Mesenteric fat pad (tissue), 1 donor: ENCODE measurements at places on chromosomes 2 and 18.

DNA sequence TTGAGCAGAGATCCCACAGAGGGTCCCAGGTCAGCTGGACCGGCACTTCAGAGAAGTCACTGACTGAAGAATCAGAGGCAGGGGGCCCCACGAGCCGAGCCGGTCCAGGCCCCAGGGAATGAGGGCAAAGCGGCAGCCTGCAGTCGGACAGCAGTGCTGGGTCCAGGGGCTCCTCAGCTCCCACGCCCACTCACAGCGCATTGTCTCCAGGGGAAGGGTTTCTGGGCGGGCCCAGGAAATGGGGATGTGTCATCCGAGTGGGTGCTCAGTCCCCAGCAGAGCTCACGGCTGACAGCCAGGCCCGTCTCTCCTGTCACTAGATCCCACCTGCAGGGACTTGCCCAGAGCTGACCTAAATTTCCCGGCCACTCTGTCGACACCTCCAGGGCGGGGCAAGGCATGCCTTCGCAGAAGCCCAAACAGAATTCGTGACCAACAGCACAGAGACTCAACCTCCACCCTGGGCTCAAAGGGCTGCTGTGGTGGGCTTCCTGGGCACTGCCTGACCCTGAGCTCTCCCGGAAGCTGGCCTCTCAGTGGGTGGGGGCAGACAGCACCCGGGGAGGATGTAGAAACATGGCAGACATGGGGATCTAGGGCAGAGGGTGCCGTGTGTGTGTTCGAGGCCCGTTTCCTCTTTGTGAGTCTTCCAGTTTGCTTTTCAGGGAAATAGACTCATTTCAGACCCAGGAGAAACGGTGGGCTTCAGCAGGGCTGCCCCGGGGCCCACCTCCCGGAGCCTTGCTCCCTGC is 42.1 kb upstream of the TAF1B start:
- DNase-seq = no peak

GRCh38 chr2:14123436-14124103 is 508.9 kb upstream of the LRATD1 start:
- DNase-seq = no peak

GRCh38 chr2:139825726-139826125 is 1045.5 kb upstream of the NXPH2 start:
- no peak for DNase-seq

- DNase-seq = no peak
Observed at GRCh38 chr2:129318581-129319421, 660.7 kb upstream of the RAB6C start.

DNA sequence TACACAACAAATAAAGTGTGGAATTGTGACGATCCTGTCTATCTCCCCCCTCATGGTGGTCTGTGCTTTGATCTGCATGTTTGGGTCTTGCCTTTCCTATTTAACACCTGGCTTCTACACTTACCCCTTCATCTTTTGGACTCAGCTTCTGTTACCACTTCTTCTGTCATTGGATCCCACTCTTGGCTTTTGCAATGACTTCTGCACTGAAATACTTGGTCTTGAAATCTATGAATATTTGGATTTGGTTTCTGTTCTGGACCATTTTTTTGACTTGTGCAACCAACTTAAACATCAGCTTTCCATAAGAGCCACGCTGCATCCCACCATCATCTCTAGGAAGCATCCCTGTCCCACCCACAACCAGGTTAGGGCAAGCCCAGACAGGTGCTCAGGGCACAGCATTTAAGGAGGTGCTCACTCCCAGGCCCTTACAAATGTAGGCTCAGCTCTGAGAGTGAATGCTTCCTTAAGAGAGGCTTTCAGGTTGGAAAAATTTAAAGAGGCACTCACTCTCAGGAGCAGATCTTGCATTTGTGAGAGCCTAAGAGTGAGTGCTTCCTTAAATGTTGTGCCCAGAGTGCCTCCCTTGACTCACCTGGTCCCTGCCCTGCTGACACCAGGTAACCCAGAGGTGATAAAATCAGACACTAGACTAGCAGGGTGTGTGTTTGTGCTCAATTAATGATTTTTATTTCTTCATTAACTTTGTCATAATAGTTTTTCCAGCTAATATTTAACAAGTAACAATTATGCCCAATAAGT is 124.5 kb upstream of the SH3BP4 start:
- DNase-seq = no peak

GRCh38 chr2:183998041-183998796 is 600.1 kb upstream of the ZNF804A start:
- DNase-seq = no peak

DNA sequence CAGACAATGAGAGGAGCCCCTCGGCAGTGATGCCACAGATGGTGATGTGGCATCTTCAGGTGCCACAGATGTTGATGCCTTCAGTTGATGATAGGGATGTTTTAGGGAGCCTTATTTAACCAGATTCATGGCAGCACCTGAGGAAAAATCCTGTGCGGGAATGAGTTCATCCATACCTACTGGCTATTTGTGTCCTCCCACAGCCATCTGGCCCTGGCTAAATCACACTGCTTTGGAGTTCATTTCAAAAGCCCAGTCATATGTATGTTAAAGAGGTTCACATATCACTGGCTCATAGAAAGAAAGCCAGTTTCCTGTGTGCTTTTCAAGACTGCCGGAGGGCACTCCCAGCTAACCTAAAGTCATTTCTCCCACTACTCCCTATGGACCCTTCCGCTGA is 131.3 kb downstream of the MCFD2 start:
- DNase-seq = no peak

DNA sequence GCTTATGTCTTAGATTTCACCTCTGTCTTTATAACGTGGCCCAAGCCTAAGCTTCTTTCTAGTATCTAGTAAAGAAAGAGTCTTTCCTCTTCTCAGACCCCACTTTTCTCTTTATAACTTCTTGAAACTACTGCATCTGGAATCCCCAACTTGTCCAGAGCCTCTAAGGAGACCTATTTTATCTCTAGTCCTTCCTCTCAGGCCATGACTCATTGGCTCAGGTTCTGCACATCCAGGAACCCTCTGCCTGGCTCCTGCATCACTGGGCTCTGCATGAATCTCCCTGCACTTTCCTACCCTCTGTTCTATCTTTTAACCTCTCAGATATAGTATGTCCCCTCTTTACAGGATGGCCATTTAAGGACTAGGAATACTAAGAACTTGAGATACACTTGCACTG is 124.7 kb downstream of the DNAH6 start:
- DNase-seq = no peak

DNA sequence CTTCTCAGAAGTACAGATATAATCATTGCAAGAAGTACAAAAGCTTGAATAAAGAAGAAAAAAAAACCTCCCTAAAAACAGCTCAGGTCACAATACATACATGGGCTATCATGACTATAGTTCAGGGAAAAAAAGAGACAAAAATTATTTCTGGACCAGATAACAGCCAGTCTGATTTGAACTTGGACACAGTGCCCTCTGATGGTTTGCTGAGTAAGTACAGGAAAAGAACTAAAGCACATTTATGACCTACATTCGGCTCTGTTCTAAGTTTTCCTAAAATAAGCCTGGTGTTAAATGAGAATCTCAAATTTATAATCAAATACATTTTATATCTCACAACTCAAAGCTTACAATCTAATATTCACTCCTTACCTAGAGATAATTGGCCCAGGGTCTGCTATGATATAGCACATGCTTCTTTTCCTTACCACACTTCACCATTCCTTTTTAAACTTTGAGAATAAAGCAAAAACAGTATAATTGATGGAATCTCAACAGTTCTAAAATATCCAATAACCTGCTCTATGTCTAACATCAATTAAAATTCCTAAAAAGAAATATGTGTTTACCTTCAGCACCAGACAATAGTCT is 81.1 kb downstream of the RAPH1 start:
- no peak for DNase-seq

DNA sequence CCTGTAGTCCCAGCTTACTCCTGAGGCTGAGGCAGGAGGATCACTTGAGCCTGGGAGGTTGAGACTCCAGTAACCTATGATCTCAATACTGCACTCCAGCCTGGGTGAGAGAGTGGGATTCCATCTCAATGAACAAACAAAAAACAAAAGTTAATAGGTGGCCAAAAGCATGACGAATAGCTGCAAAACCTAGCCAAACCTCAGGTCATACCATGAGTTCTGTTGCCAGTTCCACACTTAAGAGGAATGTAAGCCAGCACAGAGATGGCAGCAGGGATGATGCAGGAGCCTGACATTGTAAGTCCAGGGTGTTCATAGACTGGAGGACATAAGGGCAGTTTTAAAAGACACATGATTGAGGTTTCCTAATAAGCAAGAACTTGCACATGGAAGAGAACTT is 55.3 kb upstream of the RMDN2 start:
- no peak for DNase-seq

- no peak for DNase-seq
Observed at GRCh38 chr2:8520791-8521344, 161.0 kb upstream of the ID2 start.

DNA sequence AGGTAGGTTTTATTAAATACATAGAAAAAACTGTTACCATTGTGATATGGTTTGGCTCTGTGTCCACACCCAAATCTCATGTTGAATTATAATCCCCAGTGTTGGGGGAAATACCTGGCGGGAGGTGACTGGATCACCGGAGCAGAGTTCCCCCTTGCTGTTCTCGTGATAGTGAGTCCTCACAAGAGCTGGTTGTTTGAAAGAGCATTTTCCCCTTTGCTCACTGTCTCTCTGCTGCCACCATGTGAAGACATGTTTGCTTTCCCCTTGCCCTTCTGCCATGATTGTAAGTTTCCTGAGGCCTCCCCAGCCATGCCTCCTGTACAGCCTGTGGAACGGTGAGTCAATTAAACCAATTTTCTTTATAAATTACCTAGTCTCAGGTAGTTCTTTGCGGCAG is 352.7 kb upstream of the SLC39A10 start:
- no peak for DNase-seq

DNA sequence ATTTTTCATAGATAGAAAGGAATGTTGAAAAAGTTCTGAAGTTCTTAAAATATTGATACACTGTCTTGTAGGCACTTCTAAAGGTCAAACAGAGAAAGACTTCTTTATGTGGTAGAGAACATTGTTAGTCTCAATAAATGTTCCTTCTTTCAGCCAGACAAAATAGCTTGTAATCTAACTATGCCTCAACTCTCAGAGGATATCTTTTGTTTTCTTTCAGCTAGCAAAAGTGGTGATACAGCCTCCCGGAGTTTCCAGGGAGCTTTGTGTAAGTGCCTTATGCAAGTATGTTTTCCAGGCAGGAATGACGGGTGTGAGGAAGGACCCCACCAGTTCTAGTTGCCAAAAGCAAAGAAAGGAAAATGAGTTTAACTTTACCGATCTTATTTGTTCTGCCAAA is 452.1 kb upstream of the ST6GAL2 start:
- DNase-seq = no peak
